ENCODE measurements at places on chromosomes 6 and 20.

DNA sequence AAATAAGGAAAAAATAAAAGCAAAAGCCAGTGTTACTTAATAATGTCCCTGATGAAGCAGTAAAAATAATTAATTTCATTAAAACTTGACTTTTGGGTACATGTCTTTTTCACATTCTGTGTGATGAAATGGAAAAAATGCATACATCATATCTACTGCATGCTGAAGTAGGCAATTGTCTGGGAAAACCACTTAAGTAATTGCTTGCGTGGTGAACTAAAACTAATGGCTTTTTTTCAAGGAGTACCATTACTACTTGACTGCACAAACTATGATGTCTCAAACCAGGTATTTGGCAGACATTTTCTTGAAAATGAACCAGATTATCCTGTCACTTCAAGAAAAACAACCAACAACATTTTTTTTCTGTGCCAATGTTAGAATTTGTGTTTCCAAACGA, 91.3 kb upstream of the AKIRIN2 start:
- DNase-seq, result no peak

DNA sequence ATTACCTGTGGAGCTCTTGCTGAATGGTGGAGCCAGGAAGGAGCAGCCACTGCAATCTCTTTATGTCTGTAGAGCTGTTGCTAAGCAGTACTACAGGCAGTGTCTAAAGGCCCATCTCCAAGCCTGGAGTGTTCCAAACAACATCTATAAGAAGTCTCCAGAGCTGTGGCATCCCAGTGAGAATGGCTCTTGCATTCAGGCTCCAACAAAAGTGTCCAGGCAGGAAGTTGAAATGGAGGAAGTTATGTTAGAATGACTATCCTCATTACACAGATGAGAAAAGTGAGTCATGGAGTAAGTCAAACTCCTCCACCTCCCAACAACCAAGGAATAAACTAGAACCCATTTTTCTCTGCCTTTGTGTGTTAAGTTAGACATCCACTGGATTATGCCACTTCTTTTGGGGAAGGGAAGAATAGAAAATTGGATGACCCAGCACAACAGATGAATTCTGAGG, 288.5 kb upstream of the STXBP5 start:
- DNase-seq, result no peak

DNA sequence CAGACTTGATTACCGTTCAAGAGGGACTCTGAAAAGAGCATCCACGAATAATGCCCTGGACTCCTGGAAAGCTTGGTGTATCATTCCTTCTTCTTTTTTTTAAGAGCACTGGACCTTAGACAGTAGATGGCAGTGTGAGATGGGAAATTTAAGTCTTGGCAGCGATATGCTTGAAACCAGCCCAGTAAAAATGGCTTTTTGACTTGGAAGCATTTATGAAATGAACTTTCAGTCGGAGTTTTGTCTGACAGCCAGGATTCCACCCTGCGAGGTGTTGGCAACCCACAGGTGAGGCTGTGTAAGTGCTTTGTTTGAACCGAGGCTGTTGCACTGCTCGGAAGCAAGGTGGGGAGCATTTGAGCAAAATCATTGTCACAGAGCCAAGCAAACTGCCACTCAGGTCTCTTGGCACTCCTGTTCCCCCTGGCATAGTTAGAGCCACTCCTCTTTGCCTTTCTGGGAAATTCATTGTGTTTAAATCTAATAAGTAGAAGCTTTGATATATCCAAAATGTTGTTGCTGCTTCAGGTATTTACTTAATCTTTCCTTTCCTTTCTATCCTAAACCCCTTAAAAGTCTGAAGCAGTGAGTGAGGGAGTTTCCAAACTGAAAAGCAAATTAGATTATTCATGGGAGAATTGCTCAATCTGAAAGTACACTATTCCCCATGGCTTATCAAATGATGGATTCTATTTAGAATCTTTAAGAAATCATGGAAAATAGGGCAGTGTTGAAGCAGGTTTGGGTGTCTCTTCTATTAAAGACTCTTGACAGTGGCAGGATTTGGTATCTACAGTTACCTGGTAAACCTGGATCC, 272.8 kb upstream of the SLC35B3 start:
- DNase-seq, result no peak

- no peak for DNase-seq
Observed at GRCh38 chr6:33278810-33279209, 1.9 kb downstream of the B3GALT4 start.

GRCh38 chr20:6583134-6583738, 184.2 kb upstream of the BMP2 start:
- no peak for DNase-seq

DNA sequence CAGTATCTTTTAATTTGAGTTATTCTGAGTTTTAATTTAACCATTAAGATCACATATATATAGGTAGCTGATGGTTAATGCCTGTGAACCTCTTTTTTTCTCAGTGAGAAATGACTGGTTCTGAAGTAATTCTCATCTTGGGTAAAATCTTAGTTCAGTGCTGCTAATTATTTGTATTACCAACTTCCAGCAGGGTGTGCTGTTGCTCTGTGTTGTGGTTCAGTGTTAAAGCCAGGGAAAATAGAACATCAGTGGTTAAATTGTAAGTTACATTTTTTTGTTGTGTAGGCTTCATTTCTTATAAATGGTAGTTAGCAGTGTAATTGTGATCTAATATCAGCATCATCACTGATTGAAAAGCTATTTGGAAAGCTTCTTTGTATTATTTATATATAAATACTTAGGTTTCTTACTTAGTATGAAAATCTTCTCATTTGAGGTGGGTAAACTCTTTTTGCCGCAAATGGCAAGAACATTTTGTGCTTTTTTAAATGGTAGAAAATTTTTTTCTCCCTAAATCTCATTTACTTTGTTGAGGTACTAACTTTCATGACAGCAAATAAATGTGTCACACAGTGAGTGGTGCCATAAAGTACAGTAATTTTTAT, 43.7 kb downstream of the CDC5L start:
- no peak for DNase-seq

DNA sequence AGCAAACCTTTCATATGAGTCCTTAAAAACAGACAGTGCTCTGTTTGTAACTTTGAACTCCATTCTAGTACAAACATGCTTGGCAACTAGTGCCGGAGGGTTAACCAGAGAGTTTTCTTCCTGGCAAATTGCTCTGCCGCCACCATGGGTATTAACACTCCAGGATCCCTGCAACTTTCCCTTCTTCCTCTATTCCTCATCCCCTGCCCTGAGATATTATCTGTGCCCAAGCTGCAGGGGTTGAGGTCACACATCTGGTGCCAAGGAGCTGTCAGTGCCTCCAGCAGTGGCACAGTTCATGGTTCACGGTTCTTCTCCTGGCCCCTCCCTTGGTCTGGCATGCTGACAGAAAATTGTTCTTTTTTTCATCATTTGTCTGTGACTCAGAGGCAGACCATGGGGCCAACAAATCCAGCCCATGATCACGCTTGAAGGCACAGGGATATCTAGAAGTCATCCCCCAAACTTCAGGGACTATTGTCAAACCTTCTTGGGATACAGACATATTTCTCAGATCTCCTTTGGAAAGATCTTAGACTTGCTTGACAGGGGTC, 77.5 kb downstream of the ATXN1 start:
- no peak for DNase-seq

- no peak for DNase-seq
Observed at GRCh38 chr20:14721926-14722452, 384.6 kb upstream of the FLRT3 start.
